ENCODE measurements at places on chromosomes 3 and 15. TPM values are rescaled to one million over a fixed set of nuclear protein-coding genes. Genes with fewer than 3 reads are reported as not detected.

DNA sequence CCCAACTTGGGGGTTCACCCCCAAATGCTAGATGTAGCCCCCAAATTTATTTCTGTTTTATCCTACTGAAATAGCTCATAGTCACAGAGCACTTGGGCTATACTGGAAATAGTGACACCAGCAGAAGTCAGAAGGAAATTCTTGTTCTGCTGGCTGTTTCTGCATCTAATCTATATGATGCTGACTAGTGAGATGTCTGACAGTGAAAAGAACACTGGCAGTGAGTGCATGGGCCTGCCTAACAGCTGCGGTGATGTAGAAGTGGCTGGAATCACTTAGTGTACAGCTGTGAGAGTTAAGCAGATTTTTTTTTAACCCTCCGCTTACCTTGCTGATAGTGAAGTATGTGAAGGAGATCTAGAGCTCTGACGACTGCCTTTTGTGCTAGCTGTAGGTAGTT, 14.0 kb downstream of the TTC14 start:
- no peak for DNase-seq

DNA sequence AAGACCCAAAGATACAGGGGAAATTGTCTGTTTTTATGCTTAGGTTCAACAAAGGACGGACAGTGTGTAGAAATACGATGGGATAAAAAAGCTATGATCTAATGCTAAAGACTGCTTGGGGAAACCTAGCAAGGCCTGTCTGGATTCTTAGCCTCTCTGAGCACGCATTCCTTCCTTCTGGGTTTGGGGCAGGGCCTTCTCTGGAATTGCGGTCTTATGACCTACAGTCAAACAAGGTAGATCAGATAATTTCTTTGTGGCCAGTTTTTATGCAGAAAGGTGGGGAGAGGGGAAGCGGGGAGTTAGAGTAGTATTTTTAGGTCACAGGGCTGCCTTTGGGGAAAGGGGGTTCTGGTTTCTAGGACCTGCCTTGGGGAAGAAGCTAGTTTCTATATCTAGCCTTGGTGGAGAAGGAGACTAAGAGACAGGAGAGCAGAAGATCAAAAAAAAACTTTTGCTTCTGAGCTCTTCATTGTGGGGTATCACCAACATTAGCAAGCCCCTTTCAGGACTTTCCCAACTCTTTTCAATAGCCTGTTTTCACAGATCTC, 39.1 kb upstream of the LIPC start:
- DNase-seq = no peak

The GRAMD1C gene
- 2.3 TPM for total RNA-seq

The TRH gene
- not detected for total RNA-seq

DNA sequence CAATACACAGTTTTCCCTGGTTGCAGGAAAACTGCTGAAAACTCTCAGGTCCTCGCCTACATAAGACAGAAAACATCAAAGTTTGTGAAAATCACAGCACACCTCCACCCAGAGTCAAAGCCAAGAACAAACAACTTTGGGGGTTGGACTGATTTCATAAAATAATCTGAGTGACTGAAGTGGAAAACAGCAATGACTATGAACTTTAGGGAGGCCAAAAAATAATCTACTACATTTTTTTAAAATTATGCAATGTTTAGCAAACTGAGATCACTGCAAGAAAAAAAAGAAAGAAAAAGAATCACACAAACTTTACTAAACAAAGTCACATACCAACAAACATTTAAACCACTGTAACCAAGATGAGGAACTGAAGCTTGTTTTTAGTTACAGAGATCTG, 15.9 kb upstream of the FOXP1 start:
- DNase-seq = no peak

DNA sequence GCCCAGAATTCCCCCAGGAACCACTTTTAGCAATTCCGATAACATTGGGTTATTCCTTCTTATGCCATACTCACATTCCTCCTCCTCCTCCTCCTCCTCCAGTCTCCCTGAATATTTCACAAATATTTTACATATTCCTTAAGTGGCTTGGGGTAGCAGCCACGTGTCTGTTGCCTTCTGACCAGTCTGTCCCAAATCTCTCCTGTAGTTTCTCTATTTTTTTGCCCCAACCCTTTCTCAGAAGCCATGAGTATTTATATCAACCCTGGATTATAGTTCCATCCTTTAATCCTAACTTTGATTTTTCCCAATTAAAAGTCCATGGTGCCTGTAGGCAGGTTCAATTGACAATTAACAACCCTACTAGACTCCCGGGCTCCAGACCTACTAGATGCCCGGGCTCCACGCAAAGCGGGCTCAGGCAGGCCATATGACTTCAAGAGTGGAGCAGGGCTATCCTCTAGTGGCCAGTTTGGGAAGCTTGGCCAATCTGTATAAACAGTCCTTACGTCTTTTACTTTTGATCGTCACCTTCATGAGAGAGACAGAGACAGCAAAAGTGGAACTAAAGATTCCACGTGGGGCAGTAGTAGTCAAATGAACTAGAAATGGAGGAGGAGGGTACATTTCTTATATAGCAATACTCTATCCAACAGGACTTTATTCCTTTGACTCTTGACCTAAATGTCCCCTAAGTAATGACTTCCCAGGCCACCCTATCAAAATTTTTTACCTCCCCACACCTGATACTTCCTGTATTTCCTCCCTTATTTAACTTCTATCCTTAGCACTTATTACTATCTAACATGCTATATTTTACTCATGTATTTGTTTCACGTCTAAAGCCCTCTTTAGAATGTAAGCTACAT, 69.7 kb downstream of the USF3 start:
- DNase-seq = no peak

GRCh38 chr3:9190276-9190675, 59.2 kb downstream of the SRGAP3 start:
- no peak for DNase-seq

Data from chondrocyte (in vitro differentiated cells).